ENCODE measurements at places on chromosomes 2 and 18. TPM values are rescaled to one million over a fixed set of nuclear protein-coding genes. Genes with fewer than 3 reads are reported as not detected.

Gene NEMP2
- total RNA-seq: 12.7 TPM

DNA sequence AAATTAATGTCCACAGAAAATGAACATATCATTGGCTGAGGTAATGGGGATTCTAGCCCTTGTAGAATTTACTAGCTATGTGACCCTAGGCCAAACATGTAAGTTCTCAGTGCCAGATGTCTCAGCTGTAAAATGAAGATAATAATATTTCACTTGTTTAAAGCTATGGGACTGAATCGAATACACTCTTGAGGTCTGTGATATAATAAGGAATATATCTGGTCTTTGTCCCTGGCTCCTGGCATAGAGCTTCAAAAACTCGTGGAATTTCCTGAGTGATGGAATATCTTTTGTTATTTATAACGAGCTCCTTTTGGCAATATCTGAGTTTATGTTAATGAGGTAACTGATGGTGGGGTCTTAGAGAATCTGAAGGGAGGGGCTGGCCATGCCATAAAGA is 201.4 kb upstream of the CYP26B1 start:
- H3K27ac ChIP-seq: no peak overlapping the region
- H3K27me3 ChIP-seq: no peaks in the 10 kb centered on the region
- no peak for DNase-seq
- no peaks in the 10 kb centered on the region for H3K4me1 ChIP-seq
- H3K36me3 ChIP-seq: peaks cover 2% of the 10 kb centered on the region
- no peak overlapping the region for H3K4me3 ChIP-seq

GRCh38 chr2:229081411-229081810 is 189.7 kb downstream of the PID1 start:
- H3K36me3 ChIP-seq: no peaks in the 10 kb centered on the region
- H3K4me1 ChIP-seq: no peaks in the 10 kb centered on the region
- no peak for DNase-seq
- H3K27ac ChIP-seq: no peak overlapping the region
- no peaks in the 10 kb centered on the region for H3K27me3 ChIP-seq

Gene EGR4
- total RNA-seq: 0.70 TPM

All from T-helper 17 cell (primary cell).